ENCODE measurements at places on chromosomes 11 and 22.

GRCh38 chr11:129373489-129373953, 2.1 kb upstream of the BARX2 start:
- no peak for DNase-seq

DNA sequence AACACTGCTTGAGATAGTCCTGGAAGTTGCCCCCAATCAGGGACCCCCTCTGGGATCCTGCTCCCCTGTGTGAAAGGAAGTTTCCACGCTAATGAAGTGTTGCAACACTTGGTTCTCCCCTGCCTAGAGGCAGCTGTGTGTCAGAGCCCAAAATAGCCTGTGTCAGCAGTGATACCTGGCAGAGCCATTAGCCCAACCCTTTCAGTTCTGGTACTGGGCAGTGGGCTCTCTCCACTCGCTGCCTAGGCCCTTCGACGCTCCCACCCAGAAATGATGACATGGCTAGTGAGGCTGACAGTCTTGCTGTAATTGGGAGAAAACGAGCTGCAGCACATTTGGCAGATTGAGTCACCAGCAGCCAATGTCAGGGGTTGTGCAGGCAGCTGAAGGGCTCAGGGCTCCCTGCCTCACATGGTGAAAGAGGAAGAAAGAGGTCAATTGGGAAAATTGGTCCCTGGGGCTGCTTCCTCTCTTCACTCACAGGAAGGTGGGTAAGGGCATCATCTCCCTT, 1.4 kb upstream of the NXF1 start:
- DNase-seq, result peak; percentile 44

GRCh38 chr22:35589071-35589755, 27.9 kb downstream of the MB start:
- DNase-seq, result peak; percentile 80

GRCh38 chr11:65595543-65596281, at the start of gene KCNK7:
TSS of gene KCNK7 (minus strand) at chr11:65595800. CDS start at chr11:65595772, 28 bp downstream.
- no peak for DNase-seq

- peak; percentile 88 for DNase-seq
Measured at GRCh38 chr11:22734628-22735345, 68.4 kb downstream of the GAS2 start.

GRCh38 chr11:13114566-13115379, 105.7 kb downstream of the RASSF10 start:
- peak; percentile 18 for DNase-seq

GRCh38 chr22:30286813-30287647, 2.3 kb downstream of the CASTOR1 start:
- peak; percentile 81 for DNase-seq

DNA sequence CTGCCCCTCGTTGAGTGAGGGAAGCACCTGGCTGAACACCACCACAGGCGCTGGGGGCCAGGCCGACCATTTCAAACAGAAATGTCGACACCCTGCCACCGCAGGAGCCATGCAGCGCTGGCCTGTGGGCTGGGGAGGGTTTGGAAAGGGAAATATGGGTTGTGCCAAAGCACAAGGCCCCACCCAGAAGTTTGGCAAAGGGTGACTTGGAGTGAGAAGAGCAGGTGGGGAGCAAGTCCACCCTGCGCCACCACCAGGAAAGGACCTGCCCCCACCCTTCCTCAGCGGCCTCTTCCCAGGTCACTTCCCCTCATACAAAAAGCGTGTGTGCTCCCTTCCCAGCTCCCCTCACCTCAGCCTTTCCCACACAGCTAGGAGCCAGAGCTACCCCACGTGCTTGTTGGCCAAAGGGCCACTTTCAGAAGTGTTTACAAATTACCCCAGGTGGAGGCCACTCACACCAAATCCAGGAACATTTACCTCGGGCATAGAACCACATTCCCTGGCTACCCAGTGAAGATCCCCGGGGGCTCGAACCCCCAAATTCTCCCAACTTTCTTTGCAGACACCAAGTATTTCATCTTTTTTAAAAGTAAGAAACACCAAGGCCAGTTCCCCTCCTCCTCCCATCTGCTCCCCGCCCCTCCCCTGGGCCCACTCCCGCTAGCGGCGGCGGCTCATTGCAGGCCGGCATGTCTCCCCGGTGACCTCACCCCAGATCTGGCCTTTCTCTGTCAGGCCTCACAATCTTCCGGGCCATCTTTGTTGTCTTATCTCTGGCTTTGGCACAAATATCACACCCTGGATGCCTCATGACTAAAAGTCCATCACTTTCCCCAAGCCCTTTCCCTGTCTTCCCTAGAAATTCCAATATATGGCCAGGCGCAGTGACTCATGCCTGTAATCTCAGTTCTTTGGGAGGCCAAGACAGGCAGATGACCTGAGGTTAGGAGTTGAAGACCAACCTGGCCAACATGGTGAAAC, 20.5 kb upstream of the SCGB1A1 start:
- DNase-seq, result no peak

DNA sequence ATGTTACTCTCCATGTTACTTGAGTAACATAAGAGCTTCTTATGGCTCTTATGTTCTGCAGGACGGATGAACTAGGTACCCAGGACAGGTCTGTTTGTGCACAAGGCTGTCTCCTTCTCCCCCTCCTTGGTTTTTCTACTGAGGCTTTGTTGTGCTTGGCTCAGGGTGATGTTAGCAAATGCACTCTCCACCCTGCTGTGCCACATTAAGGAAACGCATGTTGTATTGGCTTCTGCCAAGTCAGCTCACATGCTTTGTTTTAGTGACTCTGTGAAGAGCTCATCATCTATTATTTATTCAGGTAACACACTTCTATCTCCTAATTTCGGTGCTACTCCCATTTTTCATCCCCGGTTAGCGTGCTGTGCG, 108.3 kb downstream of the PTPRJ start:
- no peak for DNase-seq

DNA sequence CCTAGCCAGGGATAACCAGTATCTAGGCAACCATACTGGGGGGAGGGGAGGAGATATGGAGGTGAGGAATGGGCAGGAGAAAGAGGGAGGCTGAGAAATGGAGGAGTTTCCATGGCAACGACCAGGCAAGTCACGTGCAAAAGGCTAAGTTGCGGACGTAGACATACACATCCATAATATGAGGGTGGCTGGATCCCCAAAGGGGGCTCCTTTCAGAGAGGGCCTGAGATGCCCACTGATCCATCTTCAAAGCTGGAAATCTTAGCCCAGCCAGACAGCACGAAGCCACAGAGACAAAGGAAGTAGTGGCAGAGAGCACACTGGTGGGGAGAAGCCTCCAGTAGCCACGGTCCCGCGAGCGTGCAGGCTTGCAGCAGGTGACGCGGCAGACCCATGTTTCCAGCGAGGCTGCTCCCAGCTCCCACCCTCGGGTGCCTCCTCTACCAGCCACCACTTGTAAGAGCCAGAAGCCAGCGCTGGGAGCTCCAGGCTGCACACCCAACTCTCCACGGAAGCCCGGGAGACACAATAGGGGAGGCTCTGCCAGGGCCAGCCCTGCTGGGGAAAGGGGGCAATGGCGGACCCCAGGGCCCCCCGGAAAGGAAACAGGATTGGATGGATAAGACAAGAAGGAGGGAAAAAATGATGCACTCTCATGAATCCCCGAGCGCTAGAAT, 938 bp downstream of the FXYD6 start:
- DNase-seq, result no peak

DNA sequence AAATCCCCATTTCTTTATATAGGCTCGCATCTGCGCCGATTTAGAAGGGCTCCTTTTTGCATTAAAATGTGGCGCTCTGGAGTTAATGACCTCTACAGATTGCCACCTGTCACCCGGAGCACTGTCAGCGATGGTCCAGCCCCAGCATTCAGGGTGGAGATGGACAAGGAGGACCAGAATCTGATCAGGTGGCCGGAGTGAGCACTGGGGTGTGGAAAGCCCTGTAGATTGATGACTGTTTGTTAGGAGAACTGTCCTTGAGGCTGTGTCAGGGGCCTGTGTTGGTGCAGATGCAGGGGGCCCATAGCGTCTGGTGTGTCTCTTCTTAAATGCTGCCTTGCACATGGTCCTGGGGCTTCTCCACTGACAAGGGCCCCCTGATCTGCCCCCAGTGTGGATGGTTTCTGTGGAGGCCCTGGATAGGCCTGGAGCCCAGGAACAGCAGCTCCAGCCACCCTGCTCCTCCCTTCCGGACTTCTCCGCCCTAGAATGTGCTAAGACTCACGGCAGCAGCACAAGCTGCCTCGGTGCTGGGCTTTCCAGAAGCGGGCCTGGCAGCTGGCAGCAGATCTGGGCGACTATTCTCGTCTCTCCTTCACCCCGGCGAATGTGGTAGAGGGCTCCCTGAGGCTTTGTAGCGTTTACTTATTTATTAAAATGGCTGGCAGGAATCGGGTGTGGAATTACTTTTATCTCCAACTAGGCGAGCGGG, 1333.3 kb downstream of the BRD1 start:
- DNase-seq, result no peak

- DNase-seq, result no peak
Measured at GRCh38 chr11:67309166-67309565, 5.8 kb downstream of the SSH3 start.

DNA sequence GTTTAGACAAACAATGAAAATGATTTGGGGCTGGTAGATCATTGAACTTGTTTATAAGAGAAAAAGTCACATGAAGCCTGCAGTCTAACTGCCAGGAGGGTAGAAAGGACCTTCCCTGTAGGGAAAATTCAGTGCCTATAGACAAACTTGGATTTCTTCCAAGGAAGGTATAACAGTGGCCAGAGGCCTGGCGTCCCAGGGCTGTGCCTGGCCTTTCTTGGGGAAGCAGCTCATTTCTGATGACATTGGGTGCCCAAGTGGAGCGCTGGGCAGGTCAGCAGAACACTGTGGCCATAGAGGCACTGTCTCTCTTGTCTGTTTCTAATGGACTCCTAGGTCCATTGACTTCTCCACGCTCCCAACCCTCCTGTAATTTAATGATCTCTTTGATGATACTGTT, 6.6 kb upstream of the FXYD6 start:
- no peak for DNase-seq

- no peak for DNase-seq
Measured at GRCh38 chr11:64959498-64959897, 12.4 kb downstream of the MAJIN start.

DNA sequence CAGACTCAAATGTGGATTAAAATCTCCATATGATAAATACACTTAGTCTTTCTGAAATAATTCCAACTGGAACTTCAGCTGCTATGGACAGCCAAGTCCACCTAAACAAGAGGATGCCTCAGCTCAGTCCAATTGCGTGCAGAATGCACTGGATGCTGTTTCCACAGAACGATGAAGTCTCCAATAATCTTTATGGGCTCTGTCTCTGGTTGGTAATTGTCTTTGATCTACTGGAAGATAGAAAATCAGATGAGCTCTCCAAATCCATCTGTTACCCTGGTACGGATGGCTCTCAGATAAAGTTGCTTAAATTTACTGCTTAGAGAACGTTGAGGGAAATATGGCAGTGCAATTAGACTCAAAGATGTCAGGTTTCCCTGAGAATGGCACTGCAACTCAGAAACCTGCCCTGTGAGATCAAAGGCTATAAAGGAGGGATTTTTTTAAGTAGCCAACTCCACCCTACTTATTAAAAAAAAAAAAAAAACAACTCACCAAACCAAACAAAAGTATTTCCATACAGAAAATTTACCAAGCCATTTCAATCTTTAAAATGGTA, 859 bp upstream of the BIRC3 start:
- no peak for DNase-seq

DNA sequence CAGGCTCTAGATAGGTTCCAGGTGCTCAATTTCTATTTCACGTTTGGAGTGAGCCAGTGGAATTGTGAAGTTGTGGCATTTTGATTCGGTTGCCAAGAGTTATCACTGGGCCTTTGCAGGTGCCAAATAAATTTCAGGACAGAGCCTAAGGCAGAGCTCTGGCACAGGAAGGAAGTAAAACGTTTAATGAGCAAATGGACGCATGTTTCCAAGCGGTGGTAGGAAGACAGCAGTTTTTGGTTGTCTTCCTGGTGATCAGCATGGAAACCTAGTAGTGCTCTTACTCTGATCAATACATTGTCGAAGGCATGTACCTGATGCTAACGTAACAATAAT, 452 bp downstream of the BIRC3 start:
- DNase-seq, result no peak

DNA sequence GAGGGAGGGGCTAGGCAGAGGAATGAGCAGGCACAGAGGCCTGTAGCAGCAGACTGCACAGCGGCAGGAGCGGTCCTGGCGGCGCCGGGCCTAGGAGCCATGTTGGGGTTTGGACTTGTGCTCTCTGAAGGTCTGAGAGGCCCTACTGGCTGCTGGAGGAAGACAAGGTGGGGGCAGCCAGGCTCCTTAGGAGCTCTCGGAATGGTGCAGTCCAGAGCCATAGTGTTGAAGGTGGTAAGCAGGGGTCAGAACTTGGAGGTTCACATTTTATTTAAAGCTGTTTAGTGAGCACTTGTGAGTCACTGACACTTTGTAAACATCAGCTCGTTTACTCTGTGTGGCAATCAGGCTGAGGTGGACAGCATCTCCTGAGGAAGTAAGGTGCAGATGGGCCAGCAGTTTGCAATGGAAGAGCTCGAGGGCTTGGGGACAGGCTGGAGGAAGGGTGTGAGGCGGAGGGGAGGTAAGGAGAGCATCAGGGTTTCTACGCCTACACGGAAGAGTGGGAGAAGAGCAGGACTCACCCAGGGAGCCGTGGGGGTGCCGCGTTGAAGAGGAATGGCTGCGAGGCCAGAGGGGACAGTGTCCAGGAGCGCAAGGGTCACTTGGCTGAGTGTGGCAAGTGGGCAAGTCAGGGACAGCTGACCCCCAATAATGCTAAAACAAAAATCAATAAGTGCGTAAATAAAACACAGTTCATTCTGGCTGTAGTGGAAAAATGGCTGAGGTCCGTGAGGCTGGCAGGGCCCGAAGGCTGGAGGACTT, 10.0 kb upstream of the TMEM191C start:
- DNase-seq, result no peak

DNA sequence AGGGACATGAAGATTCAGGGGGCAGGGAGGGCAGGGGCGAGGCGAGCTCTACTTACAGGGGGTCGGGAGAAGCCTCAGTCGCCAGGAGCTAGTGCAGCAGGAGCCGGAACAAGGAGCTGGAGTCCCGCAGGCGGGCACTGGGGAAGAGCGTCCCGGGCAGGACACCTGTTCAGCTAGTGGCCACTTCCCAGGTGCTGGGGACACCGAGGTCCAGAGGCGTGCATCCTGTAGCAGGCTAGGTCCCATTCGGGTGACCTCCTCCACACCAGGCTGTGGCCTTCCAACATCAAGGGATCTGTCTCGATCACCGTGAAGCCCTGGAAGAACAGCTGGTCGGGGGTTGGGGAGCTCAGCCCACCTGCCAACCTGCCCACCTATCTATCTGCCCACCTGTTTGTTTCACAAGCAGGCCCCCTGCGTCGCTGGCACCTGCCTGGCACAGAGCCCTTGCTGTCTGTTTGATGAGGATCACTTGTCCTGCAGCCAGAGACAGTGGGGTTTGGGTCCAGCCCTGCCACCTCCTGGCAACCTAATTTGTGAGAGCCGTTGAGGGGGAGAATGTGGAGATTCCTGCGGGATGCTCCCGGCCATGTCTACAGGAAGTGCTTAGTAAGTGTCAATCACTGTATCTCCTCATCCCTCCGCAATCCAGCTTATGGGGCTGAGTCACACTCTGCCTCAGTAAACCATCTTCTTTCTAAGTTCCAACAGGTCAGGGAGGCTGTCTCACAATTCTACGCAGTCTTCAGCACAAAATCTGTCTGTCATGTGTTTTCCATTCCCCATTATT, 940.9 kb downstream of the BRD1 start:
- no peak for DNase-seq

- no peak for DNase-seq
Measured at GRCh38 chr11:76682684-76683083, 12.1 kb upstream of the LRRC32 start.
